ENCODE measurements at places on chromosomes 2 and 18.

- no peak for DNase-seq
These were observed 415.5 kb downstream of the MEIS1 start for GRCh38 chr2:66850376-66850775.

GRCh38 chr2:177992992-177993391 is 79.6 kb downstream of the PDE11A start:
- DNase-seq, result no peak

DNA sequence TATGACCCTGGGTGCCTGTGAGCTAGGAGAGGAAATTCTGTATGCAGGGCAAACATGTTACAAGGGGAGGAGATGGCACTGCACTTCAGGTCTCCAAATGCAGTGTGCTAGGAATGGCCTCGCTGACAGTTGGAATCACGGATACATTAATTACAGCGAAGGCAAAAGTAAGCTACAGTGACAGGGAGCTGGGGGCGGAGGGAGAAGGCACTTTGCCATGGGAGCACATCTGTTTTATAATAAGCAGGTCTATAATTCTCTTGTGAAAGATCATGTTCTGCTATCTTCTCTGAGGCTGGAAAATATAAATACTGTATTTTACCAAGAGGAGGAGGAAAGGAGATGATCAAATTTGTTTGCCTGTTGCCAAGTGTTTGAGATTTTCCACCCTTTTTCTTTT is 56.3 kb upstream of the FZD5 start:
- no peak for DNase-seq

GRCh38 chr2:10174173-10174572 is 51.6 kb downstream of the RRM2 start:
- DNase-seq, result no peak

- no peak for DNase-seq
These were observed 342.6 kb upstream of the KLHL29 start for GRCh38 chr2:23042216-23042906.

DNA sequence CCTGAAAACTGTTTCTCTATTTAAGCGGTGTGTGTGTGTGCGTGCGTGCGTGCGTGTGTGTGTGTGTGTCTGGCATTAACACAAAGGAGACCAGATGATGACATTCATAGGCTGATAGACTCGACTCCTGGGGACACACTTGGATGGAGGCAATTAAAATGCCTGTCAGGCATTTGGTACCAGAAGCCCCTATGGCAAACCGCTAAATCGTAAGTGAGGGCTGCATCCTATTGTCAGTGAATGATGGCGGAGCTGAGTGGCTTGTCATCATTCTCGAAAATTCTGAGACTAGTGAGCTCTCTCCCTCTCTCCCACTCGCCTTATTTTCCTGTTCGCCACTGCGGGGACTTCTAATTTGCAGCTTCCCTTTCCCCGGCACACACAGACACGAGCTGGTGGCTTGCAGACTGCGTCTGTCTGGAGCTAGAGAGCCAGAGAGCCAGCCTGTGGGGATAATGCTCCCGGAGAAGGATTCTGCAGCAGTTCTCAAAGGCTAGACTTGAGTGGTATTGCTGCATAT is 155.4 kb downstream of the MAP2 start:
- DNase-seq, result no peak

- DNase-seq, result no peak
These were observed 76.9 kb downstream of the AOX1 start for GRCh38 chr2:200662727-200663126.

GRCh38 chr2:47984041-47984440 is 77.7 kb upstream of the FBXO11 start:
- DNase-seq, result no peak

DNA sequence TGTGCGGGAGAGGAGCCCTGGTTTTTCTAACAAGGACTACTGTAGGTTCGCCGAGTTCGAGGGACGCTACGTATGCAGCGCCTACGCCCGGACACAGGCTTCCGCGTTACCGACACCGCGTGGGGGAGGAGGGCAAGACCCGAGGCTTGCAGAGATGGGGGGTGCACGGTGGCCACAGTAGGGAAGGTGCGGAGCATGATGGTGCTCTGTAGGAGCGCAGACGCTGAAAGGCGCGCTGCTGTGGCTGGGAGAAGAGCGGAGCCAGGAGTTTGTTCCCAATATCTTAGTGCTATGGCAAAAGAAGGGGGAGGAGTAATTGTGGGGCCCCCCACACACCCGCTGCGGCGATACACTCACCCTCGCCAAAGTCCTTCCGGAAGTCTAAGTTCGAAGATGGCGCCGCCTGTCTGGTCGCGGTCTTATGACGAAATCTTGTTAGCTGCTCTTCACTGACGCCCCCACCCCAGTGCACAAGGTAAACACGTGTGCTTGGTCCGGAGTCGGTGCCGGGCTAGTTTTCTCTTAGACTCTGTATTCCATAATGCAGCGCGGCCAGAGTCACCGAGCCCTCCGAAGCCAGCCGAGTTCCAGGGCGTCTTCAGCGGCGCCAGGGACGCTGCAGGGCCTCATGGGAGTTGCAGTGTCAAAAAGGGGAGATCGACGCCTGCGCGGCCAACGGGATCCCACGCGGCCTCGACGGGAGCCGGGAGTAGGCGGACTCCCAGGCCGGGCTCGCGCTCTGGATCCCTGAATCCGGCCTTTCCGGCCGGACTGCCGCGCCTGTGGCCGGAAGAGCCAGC is at the start of gene GTF3C2:
Gene GTF3C2, minus strand, starts transcription at position 383 of the 800 bp plus-strand sequence. CDS start 13,210 bp downstream, outside the sequence.
- peak; percentile 91 for DNase-seq

DNA sequence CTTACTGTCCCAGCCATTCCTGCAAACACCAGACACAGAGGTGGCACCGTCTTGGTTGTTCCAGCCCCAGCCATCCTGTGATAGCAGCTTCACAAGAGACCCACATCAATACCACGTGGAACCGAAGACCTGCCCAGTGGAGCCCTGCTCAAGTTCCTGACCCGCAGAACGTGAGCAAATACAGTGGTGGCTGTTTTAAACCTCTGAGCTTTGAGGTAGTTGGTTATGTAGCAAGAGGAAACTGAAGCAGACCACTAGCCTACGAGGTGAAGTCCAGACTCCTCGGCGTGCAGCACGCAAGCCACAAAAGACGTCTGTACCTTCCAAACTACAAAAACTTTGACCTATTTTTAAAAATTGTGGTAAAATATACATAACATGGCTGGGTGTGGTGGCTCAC is 96.1 kb upstream of the ODC1 start:
- peak; percentile 18 for DNase-seq

- DNase-seq, result no peak
These were observed 467.9 kb downstream of the MBD2 start for GRCh38 chr18:53756610-53756972.

DNA sequence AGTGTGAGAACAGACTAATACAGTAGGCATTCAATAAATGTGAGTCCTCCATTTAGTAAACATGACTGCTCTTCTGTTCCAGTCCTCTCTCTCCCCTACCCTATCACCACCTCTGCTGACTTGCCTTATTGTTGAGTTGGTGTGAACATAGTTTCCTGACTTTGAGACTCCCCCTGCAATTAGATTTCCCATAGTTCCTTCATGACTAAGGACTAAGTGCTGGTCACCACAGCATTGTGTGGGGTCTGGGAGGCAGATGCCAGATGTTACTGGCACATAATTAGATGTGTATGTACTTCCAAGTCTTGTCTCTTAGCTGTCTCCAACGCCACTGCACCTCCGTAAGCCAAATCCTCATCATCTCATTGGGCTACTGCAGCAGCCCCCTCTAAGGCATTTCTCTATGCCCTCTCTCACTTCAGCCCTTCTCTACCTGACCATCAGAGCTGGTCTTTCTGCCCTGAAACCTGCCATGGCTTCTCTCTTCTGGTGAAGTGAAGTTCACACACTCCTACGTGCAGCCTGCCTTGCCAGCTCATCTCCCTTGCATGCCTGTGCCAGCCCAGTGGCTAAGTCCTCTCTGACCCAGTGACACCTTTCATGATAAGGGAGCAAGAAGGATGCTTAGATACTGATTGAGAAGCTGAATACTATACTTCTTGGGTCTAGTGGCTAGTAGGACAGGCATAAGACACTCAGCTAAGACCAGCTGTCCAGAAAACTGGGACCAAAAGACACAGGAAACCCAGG is 81.6 kb upstream of the ALPP start:
- DNase-seq, result no peak

DNA sequence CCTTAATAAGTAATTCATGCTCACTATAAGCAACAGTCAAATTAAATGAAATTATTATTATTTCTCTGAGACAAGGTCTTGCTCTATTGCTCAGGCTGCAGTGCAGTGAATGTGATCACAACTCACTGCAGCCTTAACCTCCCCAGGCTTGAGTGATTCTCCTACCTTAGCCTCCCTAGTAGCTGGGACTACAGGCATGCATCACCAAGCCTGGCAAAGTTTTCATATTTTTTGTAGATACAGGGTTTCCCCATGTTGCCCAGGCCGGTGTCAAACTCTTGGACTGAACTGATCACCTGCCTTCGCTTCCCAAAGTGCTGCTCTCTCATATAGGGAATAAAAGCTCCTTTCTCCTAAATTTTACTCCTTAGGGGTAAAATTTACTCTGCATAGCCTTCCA is 74.9 kb upstream of the GAREM1 start:
- no peak for DNase-seq

DNA sequence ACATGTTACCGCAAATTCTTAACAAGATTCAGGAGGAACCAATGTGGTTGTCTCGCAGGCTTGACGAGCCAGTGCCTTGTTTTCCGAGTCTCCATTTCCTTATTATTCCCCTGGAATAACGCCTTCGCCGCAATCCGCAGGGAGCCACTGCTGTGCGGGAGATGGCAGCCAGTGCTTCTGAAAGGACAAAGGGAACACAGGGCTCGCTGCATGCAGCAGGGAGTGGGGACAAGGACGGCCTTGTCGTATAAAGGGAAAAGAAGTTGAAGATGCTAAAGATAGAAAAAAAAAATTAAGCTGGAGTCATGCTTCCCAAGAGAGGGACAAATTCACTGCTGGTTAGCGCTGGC is 221.4 kb downstream of the NDUFA10 start:
- DNase-seq, result no peak

GRCh38 chr2:2041256-2041824 is 289.7 kb downstream of the MYT1L start:
- DNase-seq, result no peak

GRCh38 chr2:135679125-135679524 is 62.5 kb upstream of the UBXN4 start:
- DNase-seq, result no peak

GRCh38 chr2:8588831-8589191 is 93.0 kb upstream of the ID2 start:
- no peak for DNase-seq

DNA sequence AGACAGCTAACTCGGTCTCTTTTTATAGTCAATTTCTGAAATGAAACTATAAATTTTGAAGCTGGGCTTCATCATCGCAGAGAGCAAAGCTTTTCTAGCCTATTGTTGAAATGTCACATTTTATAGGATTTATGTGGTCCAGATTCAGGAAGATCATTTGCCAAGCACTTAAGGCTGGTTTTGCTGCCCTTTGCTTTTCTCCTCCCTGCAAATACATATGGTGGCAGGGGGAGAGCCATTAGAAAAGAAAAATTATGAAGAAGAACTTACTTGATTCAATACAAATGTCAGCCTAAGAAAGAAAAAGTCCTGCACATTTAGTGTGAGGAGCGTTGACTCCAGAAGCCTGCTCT is 206.9 kb upstream of the NRP2 start:
- DNase-seq, result no peak

DNA sequence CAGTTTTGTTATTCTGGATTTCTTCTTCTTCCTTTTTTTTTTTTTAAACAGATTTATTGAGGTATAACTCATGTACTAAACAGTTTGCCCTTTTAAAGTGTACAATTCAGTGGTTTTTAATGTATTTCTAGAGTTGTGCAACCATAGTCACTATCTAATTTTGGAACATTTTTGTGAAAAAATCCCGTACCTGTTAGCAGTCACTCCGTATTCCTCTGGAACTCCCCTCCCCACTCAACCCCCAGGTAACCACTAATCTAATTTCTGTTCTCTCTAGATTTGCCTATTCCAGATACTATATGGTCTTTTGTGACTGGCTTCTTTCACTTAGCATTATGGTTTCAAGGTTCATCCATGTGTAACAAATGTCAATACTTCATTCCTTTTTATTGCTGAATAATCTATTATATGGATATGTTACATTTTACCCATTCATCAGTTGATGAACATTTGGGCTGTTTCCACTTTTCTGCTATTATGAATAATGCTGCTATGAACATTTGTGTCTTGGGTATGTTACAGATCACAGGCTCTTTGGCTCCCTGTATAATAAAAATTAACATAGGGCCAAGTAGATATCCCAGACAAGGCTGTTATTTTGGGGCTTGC is 21.9 kb downstream of the EHBP1 start:
- no peak for DNase-seq
